Endothelial cell of coronary artery (primary cell): ENCODE measurements at places on chromosomes 7 and 10. TPM values are rescaled to one million over a fixed set of nuclear protein-coding genes. Genes with fewer than 3 reads are reported as not detected.

The GPNMB gene
- total RNA-seq: 0.27 and 0.47 TPM in 2 replicates

The ADAM12 gene
- total RNA-seq: 1.3 and 4.2 TPM in 2 replicates

The ADIRF gene
- 21.6 and 26.6 TPM in 2 replicates for total RNA-seq

The RNF32 gene
- 0.18 and 0.19 TPM in 2 replicates for total RNA-seq
